Activated naive CD4-positive, alpha-beta T cell (primary cell): ENCODE measurements at places on chromosomes 7 and 10.

GRCh38 chr10:20624642-20625041 lies 272.5 kb downstream of the NEBL start:
- DNase-seq, result no peak

DNA sequence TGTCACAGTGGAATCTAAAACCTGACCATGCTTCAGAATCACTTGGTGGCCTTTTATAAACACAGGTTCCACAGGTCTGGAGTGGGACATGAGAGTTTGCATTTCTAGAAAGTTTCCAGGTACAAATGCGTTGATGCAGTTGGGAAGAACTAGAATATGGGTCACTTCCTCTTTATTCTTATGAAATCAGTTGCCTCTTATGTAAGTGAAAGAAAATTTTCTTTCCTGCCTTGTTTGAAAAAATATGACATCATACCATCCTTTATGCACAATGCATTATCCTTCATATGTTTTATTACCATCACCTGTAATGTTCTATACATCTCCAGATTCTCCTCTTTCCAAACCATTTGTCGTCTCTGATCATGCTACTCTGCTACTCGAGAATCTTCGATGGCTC lies 44.0 kb downstream of the PLXNA4 start:
- no peak for DNase-seq

GRCh38 chr10:43598446-43598845 lies 7.8 kb upstream of the ZNF485 start:
- no peak for DNase-seq

DNA sequence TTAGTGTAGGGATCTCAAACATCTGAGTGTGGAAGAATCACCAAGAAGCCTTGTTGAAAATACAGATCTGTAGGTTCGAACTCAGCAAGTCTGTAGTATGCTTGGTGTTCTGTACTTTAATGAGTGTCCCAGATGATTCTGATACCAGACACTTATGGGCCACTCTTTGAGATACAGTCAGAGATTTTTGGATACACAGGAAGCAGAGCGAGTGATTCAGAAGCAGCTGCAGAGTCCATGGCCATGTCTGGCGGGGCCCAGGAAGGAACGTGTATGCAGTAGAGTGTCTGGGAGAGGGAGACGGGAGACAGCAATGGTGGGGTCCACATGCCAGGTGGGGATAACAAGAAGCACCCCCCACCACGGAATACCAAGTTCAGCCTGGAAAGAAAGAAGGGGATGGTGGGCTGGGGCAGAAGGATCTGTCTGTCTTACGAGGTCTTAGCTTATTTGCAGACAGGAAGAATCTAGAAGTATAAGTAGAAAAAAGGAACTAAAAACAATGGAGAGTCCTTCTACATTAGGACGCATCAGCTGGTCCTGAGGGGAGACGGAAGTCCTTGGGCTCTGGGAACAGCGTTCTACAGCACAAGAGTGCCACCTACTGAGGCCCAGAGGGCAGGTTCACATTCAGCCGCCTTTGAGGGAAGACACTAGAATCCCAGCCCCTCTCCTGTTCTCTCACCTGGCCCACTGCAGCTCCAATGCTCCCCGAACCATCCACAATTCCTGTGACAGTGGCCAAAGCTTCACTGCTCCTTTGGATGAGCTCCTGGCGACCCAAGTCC lies 55.4 kb downstream of the SLC37A3 start:
- DNase-seq, result no peak

DNA sequence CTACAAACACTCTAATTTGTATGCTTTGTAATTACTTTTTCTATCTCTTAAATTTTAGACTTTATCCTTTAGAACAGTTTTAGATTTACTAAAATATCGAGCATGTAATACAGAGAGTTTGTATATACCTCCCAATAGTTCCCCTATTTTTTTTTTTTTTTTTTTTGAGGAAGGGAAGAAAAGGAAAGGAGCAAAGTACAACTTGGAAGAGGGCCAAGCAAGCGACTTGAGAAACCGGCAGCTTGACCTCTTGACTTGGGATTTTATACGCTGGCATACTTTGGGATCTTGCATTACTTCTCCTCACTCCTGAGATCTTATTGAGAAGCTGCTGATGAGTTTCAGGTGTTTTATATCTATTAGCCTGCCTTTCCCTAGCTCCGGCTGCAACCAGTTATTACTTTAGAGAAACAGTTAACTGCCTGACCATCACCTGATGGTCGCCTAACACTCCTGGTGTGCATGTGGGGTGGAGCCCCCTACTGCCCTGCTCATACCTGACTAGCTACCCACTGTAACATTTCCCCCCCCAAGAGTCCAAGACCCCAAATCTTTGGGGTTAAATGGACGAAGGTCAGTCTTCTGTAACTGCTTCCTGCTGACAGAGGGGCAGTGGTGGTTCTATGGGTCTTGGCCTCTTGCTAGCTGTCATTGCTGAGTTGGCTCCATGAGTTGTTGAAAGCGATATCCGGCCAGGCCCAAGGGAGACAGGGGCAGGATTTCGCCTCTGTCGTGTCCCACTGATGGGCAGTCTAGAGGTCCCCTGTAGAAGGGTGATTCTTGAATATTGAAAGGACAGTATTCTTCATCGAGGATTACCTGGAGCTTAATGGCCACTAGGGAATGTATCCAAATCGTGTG lies 28.5 kb downstream of the MKLN1 start:
- DNase-seq, result no peak

DNA sequence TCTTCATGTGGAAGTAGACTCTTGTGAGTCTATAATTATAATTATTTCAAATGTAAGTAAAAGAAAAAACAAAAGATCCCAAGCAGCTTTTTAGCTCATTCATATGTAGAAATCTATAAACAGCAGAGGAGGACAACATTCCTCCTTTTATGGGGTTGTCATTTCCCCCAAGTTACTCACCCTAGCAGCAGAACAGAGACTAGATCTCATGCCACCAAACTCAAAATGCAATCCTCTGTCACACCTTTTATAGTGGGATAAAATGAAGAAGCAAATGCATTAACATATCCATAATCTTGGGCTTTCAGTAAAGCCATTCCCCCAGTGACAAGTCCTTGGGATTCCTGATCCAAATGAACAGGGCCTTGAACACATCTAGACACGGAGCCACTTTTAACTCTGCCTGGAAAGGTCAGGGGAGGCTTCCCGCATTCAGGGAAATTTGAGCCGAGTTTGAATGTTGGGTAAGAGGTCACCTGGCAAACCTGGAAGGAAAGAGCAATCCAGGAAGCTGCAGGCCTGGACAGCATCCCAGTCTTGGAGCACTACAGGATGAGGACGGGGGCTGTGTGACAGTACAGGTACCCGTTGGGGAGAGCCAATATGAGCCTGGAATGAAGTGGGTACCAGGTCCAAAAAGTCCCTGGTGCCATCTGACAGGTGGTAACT lies 76.4 kb downstream of the DOCK4 start:
- no peak for DNase-seq

- peak; percentile 21 for DNase-seq
These were observed 9.9 kb upstream of the SPAG6 start for GRCh38 chr10:22335173-22335933.

DNA sequence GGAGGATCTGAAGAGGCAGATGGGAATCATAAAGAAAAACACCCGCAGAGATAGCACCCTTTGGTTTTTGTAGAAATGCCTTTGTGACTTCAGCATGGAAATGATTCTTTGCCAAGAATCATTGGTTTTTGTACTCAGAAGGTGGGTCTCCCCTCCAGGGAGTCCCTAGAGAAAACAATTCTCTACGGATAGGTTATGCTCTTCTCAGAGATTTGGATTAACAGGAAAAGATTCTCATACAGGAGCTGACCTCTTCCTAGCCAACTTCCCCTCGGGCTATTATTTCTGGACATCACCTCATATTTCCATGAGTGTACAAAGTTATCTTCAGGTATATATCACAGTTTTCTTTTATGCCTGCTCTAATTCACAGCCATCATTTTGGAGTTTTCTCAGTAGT lies 274.2 kb upstream of the HABP2 start:
- no peak for DNase-seq

GRCh38 chr10:26169466-26169865 lies 47.1 kb upstream of the GAD2 start:
- DNase-seq, result no peak

DNA sequence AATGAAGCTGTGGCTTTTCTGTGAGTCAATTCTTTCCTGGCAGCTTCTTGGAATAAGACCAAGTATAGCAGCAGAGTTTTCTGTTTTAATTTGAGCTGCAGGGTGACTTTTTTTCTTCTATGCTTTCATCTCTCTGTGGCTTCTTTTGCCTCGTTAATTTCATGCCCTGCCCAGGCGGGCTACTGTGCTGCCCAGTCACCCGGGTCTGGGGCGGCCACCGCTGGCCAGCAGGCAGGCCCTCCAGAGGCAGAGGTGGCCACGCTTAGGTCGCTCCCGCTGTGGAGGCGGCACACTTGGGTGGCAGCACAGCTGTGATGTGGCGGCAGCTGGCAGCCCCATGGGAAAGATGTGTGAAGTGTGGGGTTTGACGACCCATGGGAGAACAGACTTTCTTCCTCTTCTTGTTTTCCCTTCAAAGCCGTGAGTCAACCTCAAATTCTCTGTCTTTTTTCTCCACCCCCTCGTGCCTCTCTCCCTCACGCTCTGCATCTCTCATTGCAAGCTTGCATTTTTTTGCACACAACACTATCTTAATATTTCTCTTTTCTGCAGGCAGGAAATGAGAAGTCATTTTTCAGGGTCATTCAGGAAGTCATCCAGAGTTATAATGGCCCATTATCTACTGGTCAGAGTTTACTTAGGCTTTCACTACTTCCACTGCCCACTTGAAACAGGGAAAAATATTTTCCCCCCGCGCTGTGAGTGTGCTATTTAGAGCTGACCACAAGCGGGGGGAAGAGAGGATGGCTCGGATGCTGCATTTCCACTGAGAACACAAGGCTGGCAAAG lies 67.8 kb downstream of the EGFR start:
- DNase-seq, result no peak

DNA sequence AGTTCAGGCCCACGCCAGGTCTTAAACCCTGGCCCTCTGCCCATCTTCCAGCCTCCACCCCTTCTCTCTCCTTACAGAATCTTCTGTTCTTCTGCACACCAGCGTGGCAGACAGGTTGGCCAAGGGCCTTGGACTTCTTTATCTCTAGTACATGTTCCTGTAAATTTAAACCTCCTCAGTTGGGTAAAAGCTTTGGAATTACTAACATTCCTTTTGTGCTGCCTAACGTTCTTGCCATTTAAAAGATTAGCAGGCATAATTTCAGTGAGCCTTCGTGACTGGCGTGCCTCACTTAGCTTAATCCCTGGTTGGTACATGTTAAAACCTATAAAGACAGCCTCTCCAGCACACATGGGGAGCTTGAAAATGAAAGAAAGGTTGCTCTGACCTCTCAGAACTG lies 192.2 kb downstream of the CUX1 start:
- DNase-seq, result no peak

GRCh38 chr7:88377434-88377833 lies 70.7 kb upstream of the STEAP4 start:
- no peak for DNase-seq

GRCh38 chr10:94088926-94089381 lies 95.2 kb downstream of the PLCE1 start:
- DNase-seq, result no peak

- DNase-seq, result no peak
These were observed 153.1 kb upstream of the MEOX2 start for GRCh38 chr7:15839416-15840100.

GRCh38 chr10:103280031-103280430 lies 3.1 kb downstream of the INA start:
- DNase-seq, result no peak

GRCh38 chr10:130411496-130412085 lies 275.4 kb downstream of the GLRX3 start:
- DNase-seq, result no peak

GRCh38 chr10:48608976-48609375 lies 4.1 kb upstream of the ARHGAP22 start:
- no peak for DNase-seq

- no peak for DNase-seq
These were observed 74.2 kb downstream of the MGMT start for GRCh38 chr10:129541200-129541599.

DNA sequence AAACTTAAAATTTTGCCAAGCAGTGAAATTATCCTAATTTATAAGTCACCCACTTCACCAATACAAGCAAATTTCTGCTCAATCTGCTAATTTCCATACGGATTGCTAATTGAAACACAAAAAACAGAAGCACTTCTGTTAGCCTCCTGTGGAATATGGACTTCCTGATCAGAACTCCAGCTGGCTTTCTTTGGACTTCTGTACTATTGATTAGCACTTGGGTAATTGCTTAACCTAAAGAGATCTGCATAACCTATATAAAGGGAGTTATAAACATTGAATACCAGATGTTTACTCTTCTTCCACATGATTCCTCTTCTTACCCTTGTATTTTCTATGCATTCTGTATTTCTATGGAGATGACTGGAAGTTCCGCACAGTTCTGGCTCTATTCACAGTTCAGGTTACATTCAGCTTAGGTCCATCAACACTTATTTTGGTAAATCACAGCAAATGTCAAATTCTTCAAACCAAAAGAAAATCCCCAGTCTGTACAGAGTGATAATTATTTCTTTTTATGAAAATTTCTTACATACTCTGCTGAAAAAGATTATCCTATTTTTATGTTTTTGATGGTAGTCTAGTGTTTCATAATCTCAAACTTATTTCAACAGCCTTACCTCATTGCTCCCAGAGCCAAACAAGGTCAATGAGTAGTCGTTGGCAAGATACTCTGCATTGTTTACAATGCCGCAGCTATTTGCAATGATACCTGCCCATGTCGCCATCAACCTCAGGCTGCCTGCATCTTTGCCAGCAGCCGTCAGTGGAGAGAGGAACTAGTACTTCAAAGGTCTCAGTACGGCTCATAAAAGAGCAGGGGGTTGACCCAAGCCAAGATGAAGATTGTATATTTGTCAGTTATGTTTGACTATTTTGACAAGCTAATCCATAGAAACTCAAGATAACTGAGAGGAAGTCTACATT lies 225.6 kb downstream of the AHR start:
- DNase-seq, result no peak

DNA sequence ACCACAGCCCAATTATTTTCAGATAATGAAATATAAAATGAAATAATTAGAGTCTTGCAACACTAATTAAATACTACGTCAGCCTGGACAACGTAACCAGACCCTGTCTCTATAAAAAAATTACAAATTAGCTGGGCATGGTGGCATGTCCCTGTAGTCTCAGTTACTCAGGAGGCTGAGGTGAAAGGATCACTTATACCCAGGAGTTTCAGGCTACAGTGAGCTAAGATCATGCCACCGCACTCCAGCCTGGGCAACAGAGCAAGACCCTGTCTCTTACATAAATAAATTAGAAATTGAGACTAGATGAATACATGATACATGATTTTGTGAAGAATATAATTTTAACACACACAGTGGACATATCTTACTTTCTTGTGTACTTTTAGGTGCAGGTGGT lies 18.4 kb downstream of the TIAL1 start:
- no peak for DNase-seq

- no peak for DNase-seq
These were observed at the start of gene LAMB4 for GRCh38 chr7:108130261-108130660. Gene LAMB4, minus strand, starts transcription at chr7:108130361. Its CDS starts 7,197 bp downstream, at chr7:108123164.

DNA sequence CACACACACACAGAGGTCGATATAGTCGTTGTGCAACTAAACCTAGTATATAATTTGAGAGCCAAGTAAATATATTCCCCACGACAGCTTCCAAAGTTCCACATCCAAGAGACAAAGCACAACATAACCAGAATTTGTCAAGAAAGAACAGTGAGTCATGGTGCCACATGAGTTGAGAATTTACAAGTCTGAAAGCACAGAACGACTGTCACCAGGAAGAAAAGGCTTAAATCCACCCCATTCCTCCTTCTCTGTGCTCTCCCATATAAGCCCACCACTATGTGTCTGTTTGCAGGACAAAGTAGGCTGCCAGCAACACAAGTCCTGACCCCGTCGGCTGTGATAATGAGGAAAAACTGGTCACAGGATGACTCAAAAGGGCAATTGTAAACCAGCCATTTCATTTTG lies 32.8 kb downstream of the GSAP start:
- no peak for DNase-seq
